ENCODE measurements at places on chromosomes 3 and 15.
A peak's percentile ranks its signal among the peaks of the same experiment; 100 is the strongest.

GRCh38 chr15:81301385-81301784, 22.6 kb downstream of the STARD5 start:
- H3K36me3 ChIP-seq: no peaks in the 10 kb centered on the region
- no peak overlapping the region for H3K27ac ChIP-seq
- no peak for DNase-seq
- peaks cover 31% of the 10 kb centered on the region for H3K4me1 ChIP-seq

DNA sequence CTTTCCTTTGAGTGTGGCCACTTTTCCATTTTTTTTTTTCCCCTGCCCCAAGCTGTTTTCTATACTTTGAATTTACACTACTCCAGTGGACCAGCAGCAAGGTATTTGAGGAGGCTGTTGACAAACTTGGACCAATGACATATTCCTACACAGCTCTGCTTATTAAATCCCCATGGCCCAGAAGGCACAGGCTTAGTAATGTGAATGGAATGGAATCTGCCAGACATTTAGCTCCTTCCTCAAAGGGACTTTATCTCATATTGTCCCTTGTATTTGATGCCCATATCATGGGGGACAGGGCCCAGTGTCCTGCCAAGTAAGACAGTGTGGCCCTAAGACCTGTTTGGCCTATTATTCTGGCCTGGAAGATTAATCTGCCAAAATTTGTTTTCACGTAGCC, 107.5 kb downstream of the CHCHD6 start:
- H3K4me3 ChIP-seq: no peak overlapping the region
- H3K36me3 ChIP-seq: no peaks in the 10 kb centered on the region
- peaks cover 42% of the 10 kb centered on the region for H3K4me1 ChIP-seq
- peak overlapping the region; percentile 20 for H3K27ac ChIP-seq
- peak; percentile 56 for DNase-seq

DNA sequence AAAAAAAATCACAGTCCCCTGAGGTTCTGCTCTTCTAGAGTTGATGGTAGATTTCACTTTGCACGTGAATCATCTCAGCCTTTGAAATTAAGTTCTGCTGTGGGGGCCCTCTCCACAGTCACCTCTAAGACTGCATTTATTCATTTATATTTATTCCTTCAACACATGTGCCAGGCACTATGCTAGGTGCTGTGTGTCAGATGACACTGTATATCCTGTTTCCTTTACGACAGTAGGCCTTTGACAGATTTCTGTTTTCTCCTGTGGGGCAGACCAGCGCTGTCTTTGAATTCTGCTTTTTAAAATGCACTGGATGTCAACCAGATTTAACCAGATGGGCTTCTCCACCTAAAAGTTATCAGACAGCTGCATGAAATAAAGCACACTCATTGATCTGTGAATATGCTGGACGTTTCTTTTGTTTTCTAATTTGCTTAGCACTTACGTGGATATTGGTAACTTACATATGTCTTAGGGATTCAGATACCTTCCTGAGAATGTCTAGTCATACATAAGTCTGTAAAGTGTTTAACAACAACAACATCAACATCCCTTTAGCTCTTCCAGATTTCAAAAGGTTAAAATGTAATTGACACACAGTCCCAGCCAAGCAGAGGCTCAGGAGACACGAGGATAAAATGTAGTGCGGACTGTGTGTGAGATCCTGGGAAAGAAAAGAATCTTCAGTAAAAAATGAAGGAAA, 525.5 kb upstream of the MCTP2 start:
- peaks cover 5% of the 10 kb centered on the region for H3K36me3 ChIP-seq
- H3K27me3 ChIP-seq: peaks cover 2% of the 10 kb centered on the region
- H3K4me3 ChIP-seq: no peak overlapping the region
- no peak overlapping the region for H3K27ac ChIP-seq

DNA sequence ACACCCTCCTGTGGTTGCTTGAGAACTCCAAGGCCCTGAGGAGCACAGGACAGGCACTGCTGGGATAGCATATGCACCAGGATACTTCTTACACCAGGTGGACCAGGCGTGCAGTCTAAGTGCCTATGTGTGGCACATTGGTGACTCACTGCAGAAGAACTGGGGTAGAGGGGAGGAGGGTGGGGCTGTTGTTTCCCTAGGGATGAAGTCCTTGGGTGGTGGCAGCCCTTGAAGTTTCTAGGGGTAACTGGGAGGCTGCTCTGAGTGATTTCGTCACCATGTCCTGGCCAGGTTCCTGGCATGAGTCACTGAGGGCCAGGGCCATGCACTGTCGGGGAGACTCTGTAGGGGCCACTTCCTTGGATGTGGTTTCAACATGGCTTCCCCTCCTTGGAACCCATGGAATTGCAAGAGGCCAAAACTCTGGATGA, 15.9 kb downstream of the MYZAP start:
- peaks cover 5% of the 10 kb centered on the region for H3K27me3 ChIP-seq
- H3K36me3 ChIP-seq: no peaks in the 10 kb centered on the region
- H3K4me3 ChIP-seq: no peak overlapping the region
- no peak overlapping the region for H3K27ac ChIP-seq

- no peak for DNase-seq
- no peak overlapping the region for H3K4me3 ChIP-seq
- peaks cover 5% of the 10 kb centered on the region for H3K27me3 ChIP-seq
- no peaks in the 10 kb centered on the region for H3K36me3 ChIP-seq
Measured at GRCh38 chr15:29435811-29436210, 166.2 kb upstream of the NSMCE3 start.

- H3K36me3 ChIP-seq: no peaks in the 10 kb centered on the region
- peaks cover 30% of the 10 kb centered on the region for H3K27me3 ChIP-seq
- DNase-seq: no peak
- peaks cover 5% of the 10 kb centered on the region for H3K4me1 ChIP-seq
- no peak overlapping the region for H3K27ac ChIP-seq
Measured at GRCh38 chr3:53709256-53709655, 137.0 kb downstream of the CHDH start.

- no peak for DNase-seq
- no peaks in the 10 kb centered on the region for H3K27me3 ChIP-seq
- H3K36me3 ChIP-seq: peaks cover 9% of the 10 kb centered on the region
- H3K4me3 ChIP-seq: no peak overlapping the region
- H3K4me1 ChIP-seq: peaks cover 37% of the 10 kb centered on the region
Measured at GRCh38 chr3:4825436-4826236, 153.6 kb upstream of the BHLHE40 start.

DNA sequence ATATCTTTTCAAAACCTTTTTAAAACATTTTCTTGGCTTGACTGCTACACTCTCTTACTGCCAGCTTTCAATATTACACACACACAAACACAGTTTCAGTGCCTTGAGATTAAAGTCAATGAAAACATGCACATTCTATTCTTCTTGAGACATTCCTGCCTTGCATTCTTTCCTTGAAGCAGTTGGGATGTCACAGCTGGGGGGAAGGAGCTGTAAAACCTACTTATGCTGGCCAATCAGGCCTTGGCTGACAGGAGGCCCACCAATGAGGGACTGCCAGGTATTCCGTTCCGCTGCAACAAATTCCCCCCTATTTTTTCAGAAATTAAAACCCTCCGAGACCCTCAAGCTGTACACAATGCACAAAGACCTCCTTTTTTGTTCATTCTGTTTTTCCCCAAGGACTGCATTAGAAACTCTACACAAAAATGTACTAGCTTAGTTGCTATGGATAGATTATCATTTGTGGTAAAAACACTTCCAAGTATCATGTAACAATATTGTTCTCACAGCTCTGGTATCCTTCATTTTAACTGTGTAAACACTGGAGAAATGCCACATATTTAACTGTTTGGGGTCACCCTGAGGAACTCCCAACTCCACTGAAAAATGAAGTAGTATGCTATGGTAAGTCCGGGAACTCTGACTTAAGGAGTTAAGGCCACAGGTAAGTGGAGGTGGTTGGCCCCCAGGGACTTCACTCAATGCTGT, 18.5 kb downstream of the FSTL1 start:
- peaks cover 100% of the 10 kb centered on the region for H3K4me1 ChIP-seq
- H3K36me3 ChIP-seq: peaks cover 71% of the 10 kb centered on the region
- H3K27ac ChIP-seq: peak overlapping the region; percentile 84
- peak overlapping the region; percentile 57 for H3K4me3 ChIP-seq
- peak; percentile 77 for DNase-seq

DNA sequence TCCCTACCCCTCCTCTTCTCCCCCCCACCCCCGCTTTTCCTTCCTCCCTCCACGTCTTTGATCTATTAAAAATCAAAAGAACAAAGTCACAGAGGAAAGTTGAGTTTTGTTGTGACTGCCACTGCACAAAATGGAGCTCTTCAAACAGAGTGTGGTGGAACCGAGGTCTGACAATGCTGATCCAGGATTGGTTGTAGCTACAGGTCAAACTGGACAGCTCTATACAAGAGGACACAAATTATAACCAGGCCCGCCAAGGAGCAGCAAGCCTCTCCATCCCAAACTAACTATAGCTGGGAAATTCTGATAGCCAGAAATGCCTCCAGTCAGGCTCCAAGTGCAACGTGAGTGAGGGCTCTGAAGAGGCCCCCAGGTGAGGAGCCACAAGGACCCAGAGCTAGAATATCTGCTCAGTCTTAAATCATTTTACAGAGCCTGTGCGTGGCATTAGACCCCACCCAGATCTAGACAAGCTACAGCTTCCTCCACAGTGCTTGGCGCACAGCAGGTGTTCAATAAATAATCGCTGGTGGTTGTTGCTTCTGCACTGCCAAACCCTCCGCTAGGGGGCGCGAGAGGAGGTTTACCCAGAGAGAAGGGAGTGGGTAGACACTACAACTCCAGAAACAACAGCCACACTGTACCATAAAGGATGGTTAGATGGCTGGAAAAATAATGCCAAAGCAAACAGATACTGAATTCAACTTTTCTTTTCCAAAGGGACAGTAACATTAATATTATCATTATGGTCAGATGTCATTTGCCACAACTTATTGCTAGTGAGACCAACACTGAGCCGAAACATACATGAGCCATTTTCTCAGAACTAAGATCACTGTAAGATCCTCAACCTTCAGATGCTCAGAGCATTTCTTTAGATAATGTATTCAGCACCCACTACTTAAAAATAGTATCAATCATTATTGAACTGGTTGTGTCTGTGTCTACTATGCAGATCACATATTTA, 44.6 kb downstream of the ZIC4 start:
- peaks cover 60% of the 10 kb centered on the region for H3K27me3 ChIP-seq
- DNase-seq: no peak
- peaks cover 9% of the 10 kb centered on the region for H3K36me3 ChIP-seq
- no peaks in the 10 kb centered on the region for H3K4me1 ChIP-seq
- no peak overlapping the region for H3K27ac ChIP-seq

- peaks cover 8% of the 10 kb centered on the region for H3K36me3 ChIP-seq
- no peaks in the 10 kb centered on the region for H3K27me3 ChIP-seq
- no peak for DNase-seq
- no peak overlapping the region for H3K27ac ChIP-seq
- 0 out of 2 replicates have a peak, but pooled peaks cover 4% of the 10 kb centered on the region for H3K4me1 ChIP-seq
- no peak overlapping the region for H3K4me3 ChIP-seq
Measured at GRCh38 chr3:67484085-67484484, 170.3 kb downstream of the SUCLG2 start.

GRCh38 chr3:135487261-135487660, 478.3 kb upstream of the PPP2R3A start:
- no peaks in the 10 kb centered on the region for H3K36me3 ChIP-seq
- H3K27ac ChIP-seq: no peak overlapping the region
- H3K27me3 ChIP-seq: peaks cover 2% of the 10 kb centered on the region
- H3K4me1 ChIP-seq: peaks cover 13% of the 10 kb centered on the region
- no peak for DNase-seq

DNA sequence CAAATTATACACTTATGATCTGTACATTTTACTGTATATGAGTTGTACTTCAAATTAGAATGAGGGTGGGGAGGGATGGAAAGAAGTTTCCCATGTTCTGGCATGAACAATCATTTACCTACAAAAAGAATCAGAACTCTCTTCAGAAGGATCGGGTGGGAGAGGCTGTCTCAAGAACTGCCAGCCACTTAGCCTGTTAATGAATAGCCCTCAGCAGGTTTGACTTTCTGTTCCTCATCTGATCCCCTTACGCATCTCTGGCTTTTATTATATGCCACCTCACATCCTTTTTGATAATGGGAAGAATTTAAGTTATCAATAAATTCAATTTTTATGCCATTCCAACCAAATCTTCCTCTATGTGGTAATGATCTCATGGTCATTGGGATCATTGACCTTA, 168.3 kb upstream of the TGFBR2 start:
- no peaks in the 10 kb centered on the region for H3K27me3 ChIP-seq
- peaks cover 51% of the 10 kb centered on the region for H3K4me1 ChIP-seq
- H3K36me3 ChIP-seq: peaks cover 16% of the 10 kb centered on the region
- DNase-seq: no peak

GRCh38 chr3:63933459-63933858, 21.3 kb upstream of the SCAANT1 start:
- H3K27me3 ChIP-seq: no peaks in the 10 kb centered on the region
- DNase-seq: no peak
- no peak overlapping the region for H3K27ac ChIP-seq

GRCh38 chr3:49434731-49435130, 5.6 kb upstream of the NICN1 start:
- no peaks in the 10 kb centered on the region for H3K27me3 ChIP-seq

DNA sequence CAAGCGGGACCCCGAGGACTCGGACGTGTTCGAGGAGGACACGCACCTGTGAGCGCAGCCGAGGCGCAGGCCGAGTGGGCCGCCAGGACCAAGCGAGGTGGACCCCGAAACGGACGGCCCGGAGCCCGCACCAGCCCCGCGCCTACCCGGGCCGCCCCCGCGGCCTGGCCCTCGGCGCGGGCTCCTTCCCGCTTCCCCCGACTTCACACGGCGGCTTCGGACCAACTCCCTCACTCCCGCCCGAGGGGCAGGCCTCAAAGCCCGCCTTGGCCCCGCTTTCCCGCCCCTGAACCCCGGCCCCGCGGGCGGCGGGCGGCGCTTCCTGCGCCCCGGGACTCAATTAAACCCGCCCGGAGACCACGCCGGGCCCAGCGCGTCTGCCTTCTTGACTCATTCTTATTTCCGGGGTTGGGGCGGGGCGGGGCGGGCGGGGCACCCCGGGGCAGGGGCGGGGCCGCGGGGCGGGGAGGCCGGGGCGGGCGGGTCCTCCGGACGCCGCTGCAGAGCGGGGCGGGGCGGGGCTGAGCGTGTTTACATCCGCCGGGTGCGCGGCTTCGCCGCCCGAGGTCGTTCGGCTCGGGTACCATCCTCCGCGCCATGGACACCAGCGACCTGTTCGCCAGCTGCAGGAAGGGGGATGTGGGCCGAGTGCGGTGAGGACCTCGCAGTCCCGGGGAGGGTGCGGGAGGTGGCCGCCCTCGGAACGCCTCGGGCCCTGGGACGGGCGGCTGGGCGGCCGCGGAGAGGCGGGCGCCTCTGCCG, at the start of gene ABTB1:
Gene ABTB1, plus strand, starts transcription at position 524 of the 762 bp plus-strand sequence. Its CDS starts 74 bp downstream, at position 598.
- peak; percentile 54 for DNase-seq
- H3K36me3 ChIP-seq: 0 out of 2 replicates have a peak, but pooled peaks cover 3% of the 10 kb centered on the region
- peaks cover 17% of the 10 kb centered on the region for H3K4me1 ChIP-seq
- peak within 1 kb of the TSS; percentile 91 for H3K27ac ChIP-seq

DNA sequence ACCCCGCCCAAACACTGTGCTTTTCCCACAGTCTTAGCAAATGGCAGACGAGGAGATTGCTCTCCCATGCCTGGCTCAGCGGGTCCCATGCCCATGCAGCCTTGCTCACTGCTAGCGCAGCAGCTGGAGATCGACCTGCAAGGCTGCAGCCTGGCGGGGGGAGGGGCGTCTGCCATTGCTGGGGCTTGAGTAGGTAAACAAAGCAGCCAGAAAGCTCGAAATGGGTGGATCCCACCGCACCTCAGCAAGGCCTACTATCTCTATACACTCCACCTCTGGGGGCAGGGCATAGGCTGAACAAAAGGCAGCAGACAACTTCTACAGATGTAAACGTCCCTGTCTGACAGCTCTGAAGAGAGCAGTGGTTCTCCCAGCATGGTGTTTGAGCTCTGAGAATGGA, 27.2 kb upstream of the WDR5B start:
- H3K36me3 ChIP-seq: peaks cover 76% of the 10 kb centered on the region
- H3K27ac ChIP-seq: no peak overlapping the region
- DNase-seq: no peak
- peaks cover 8% of the 10 kb centered on the region for H3K4me1 ChIP-seq
- H3K4me3 ChIP-seq: no peak overlapping the region
